ENCODE measurements at places on chromosomes 13 and 19.
A peak's percentile ranks its signal among the peaks of the same experiment; 100 is the strongest.

GRCh38 chr19:49564616-49565045 lies 15.7 kb downstream of the NOSIP start:
- DNase-seq = no peak

- peak; percentile 32 for DNase-seq
Measured at GRCh38 chr13:33127009-33127551, 110.9 kb downstream of the KL start.

DNA sequence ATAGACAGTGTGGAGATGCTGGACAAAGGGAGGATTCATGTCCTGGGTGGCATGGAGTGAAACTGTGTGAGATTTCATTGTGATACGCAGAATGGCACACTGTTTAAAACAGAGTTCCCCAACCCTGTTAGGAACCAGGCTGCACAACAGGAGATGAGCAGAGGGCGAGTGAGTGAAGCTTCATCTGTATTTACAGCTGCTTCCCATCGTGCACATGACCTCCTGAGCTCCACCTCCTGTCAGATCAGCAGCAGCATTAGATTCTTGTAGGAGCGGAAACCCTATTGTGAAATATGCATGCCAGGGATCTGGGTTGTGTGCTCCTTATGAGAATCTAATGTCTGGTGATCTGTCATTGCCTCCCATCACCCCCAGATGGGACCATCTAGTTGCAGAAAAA lies 72.5 kb downstream of the RAP2A start:
- DNase-seq = no peak

- DNase-seq = no peak
Measured at GRCh38 chr19:589693-590395, at the start of gene HCN2. TSS of gene HCN2 (plus strand) at chr19:589881. CDS start at chr19:589946, 65 bp downstream.

- DNase-seq = no peak
Measured at GRCh38 chr13:103007427-103007762, 58.8 kb downstream of the SLC10A2 start.

DNA sequence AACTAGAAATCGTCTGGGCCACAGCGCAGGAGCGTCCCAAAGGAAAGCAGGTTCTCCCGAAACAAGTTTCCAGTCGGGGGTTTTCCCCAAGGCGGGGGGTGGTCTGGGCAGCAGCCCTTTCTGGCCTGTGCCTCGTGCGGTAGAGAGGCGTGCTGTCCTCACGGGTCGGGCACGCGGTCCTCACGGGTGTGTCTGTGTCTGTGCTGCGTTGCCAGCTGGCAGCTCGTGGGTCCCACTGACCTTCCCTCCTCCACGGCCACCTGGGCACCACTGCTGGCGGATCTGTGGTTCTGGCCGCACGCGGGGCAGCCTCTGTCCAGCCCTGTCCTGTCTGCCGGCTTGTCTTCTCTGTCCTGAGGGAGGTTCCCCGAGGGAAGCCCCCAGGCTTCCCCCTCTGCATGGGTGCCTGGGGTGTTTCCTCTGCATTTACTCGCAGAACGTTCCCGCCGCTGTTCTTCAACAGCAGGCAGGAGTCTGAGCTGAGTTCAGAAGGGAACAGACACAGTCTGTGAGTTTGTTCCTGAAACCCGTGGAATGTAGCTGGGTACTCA lies 98.2 kb upstream of the MCF2L start:
- no peak for DNase-seq

GRCh38 chr13:62357887-62358645 lies 942.4 kb upstream of the PCDH20 start:
- peak; percentile 44 for DNase-seq

GRCh38 chr19:18385359-18385674 lies 641 bp upstream of the GDF15 start:
- DNase-seq = no peak

- no peak for DNase-seq
Measured at GRCh38 chr19:18284712-18285360, 3.4 kb upstream of the JUND start.

GRCh38 chr13:21242236-21242635 lies 65.8 kb downstream of the MRPL57 start:
- peak; percentile 60 for DNase-seq

- no peak for DNase-seq
Measured at GRCh38 chr13:37700887-37701286, 102.3 kb upstream of the POSTN start.

GRCh38 chr13:110625771-110626321 lies 10.5 kb downstream of the NAXD start:
- no peak for DNase-seq

- no peak for DNase-seq
Measured at GRCh38 chr13:37068962-37069361, 9.5 kb upstream of the SUPT20H start.

DNA sequence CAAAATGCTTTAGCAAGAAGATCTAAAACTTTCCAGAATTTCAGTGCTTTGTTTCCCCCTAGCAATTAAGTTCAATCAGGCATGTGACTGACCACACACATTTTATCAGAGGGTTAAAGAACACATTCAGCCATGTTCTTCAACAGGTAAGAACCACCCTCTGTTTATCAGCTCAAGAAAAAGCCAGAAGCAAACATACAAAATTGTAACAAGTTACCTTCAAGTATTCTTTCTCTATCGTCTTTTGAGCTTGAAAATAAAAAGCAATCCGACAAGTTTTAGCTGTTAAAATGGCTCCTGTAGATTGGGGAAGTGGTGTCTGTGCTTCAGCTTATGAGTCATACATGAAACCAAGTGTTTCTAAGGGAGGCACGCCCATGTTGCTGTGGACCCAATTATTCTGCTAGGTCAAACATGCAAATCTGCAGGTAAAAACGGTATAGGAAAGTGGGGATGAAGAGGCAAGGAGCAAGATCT lies at the start of gene ELF1:
ELF1 (minus strand) TSS at position 306 of the 477 bp plus-strand sequence. CDS start 37,262 bp downstream, outside the sequence.
- no peak for DNase-seq

- DNase-seq = no peak
Measured at GRCh38 chr19:5059213-5059574, 90.3 kb downstream of the KDM4B start.

GRCh38 chr13:106555631-106556328 lies 12.2 kb downstream of the ARGLU1 start:
- DNase-seq = no peak

DNA sequence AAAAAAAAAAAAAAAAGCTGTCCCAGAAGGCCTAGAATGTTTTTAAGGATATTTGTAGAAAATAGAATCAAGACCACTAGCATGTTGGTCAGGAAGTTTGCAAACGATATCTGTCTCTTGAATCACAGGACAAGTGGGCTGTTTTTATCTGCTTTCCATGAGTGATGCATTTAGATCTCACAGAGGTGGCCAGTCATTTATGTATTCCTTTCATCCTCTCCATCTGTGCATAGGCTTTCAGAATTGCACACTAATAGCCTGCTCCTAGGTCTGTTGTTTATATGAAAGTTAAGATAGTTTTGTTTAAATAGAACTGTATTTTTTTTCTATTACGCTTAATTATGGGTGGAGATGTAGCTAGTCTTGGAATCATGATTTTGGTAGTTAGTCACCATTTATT lies 289.5 kb downstream of the SHISA2 start:
- DNase-seq = no peak

DNA sequence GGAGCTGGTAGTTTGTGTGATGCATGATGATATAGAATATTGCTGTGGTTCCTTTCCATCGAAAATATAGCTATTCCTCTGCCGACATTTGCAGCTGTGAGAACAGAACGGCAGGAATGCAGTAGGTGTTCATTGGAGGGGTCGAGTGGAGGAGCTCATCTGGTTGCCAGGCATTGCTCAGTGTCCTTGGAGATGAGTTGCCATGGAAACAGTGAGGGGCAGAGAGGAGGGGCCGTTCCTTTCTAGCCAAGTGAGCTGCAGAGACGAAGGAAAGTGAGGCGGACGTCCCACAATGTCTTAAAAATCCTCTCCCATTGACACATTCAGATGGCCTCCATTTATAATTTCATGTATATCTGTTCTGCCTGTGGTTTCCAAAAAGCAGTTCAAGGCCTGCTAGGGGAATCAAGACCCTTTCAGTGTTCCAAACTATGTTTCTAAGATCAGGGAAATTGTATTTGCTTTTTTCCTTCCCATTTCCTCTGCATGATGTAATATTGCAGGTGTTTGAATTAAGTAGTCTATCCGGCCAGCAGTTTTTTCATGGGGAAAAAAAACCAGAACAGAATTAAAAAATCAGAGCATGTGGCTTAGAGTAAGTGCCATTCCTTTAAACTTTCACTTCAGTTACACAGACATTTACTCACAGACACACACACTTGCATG lies 41.2 kb upstream of the ZNF835 start:
- no peak for DNase-seq

DNA sequence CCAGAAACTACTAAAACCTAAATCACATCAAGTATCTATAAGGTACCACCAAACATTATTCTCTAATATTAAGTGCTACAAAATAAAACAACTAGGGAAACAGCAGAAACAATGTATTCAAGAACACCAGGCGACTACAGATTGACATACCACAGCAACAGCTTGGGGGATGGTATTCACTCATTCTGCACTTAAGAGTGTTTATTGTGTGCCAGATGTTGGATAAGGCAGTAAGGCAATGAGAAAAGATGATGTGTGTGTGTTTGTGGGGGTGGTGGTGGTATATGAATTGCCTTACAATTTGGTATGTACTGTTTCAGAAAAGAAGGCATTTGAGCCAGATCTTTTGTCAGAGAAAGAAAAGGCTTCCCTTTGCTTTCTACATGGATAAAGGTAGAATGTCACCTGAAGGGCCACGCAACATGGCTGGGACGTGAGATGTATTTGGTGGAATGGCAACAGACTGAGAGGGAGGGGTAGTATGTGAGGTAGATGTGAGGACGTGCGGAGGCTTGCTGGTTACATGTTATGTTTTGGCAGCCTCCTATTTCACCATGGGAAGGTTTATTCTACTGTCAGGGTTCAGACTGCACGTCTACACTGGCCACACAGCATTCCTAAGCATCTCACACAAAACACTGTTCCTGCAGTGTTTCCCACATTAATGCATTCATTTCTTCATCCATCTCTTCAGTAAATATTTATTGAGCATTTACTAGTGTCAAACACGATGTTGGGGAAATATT lies 300.7 kb downstream of the KLF12 start:
- no peak for DNase-seq

DNA sequence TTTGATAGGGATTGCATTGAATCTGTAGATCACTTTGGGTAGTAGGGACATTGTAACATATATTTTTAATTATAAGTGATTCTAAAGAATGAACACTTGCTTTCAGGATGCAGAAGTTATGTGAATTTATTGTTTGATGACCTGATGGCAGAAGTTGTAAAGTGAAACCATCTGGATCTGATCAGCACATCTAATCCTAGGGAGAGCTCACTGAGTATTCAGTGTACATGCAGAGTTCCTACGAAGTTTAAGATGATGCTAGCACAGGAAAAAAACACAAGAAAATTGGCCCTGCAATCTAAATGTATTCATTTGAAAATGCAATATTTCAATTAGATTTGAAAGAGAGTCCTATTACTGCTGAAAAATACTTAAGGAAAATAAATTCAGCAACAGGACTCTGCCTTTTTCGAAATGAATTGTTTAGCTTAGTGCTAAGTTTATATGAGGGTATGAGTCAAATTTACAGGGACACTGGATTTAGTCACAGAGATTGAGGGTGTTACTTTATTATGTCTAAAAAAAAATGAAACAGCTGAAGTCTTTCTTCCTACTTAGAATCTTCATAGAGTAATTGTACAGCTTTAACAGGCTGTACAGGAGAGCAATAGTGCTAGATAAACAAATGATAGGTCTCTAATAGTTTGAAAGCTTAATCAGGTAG lies 385.7 kb downstream of the DCT start:
- no peak for DNase-seq

DNA sequence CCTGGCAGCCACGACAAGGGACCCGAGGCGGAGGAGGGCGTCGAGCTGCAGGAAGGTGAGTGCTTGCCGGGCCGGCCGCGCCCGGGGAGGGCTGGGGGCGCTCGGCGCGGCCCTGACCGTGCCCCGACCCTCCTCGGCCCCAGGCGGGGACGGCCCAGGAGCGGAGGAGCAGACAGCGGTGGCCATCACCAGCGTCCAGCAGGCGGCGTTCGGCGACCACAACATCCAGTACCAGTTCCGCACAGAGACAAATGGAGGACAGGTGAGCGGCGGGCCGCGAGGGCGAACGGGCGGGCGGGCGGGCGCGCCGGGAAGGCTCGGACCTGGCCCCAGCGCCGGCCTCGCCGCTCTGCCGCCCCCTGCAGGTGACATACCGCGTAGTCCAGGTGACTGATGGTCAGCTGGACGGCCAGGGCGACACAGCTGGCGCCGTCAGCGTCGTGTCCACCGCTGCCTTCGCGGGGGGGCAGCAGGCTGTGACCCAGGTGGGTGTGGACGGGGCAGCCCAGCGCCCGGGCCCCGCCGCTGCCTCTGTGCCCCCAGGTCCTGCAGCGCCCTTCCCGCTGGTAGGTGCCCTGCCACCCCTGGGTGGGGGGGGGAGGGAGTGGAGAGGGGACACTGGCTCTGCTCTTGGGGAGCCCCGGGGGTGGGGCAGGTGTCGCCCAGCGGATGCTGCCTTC lies 816 bp downstream of the USF2 start:
- peak; percentile 91 for DNase-seq

GRCh38 chr13:31930490-31930889 lies 101.1 kb upstream of the FRY start:
- no peak for DNase-seq

DNA sequence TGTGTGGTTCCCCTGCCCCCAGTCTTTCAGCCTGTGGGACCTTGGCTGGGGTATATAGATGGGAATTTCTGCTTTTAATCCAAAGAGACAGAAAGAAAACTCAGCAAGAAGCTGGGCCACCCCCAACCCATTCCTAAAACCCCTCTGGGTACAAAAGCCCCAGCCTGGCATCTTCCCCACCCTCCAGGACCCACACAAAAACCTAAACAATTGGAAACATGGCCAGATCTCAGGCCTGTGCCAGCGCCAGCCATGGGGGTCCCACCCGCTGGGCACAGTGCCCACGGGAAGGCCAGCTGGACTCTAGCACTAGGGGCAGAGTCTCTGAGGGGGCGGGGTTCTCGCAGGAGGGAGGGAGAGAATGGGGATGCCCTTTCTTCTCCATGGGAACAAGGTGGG lies 8.6 kb downstream of the LYL1 start:
- no peak for DNase-seq

DNA sequence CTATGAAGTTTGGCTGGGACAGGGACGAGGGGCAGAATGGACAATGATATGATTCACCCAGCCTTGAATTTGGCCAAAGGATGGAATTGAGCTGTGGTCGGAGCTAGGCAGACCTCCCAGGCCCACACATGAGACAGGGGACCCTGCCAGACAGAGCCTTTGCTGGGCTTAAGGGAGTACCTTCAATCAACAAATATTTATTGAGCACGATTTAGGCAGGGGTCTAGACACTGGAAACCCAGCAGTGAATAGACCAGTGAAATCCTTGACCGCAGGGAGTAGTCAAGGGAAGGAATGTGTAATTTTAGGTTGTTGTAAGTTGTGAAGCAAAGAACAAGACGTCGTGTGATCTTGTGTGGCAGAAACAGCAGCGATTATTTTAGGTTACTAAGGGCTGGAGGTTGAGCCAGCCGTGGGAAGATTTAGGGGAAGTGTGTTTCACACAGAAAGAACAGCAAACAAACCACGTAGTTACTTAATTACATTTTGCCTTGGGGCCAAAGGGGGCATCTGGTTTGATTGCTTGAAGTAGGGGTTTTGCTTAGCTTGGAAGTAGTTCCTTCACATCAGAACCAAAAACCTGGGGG lies 16.9 kb upstream of the AP1M2 start:
- no peak for DNase-seq

GRCh38 chr19:8515317-8515716 lies 1.4 kb upstream of the ZNF414 start:
- no peak for DNase-seq

GRCh38 chr13:34343413-34343940 lies 525.5 kb downstream of the RFC3 start:
- DNase-seq = no peak
